ENCODE measurements at places on chromosomes 3 and 15.
A peak's percentile ranks its signal among the peaks of the same experiment; 100 is the strongest.

GRCh38 chr3:12695112-12695511, 31.2 kb upstream of the RAF1 start:
- no peak for DNase-seq

DNA sequence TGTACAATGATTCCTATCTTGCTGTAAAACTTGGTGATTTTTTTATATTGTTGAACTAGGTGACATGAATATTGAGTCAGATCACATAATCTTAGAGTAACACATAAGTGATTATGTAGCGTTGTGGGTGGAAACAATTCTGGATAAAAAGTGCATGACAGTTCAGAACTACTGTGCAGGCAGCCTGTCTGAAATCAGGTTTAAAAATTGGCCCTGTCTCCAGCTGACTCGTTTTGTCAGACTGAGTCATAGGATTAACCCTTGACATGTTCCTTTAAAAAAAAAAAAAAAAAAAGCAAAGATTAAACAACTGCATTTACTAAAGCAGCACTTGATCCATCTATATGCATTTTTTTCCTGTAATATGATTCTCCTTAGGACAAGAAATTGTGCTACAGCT, 160.0 kb upstream of the CGNL1 start:
- DNase-seq: no peak

DNA sequence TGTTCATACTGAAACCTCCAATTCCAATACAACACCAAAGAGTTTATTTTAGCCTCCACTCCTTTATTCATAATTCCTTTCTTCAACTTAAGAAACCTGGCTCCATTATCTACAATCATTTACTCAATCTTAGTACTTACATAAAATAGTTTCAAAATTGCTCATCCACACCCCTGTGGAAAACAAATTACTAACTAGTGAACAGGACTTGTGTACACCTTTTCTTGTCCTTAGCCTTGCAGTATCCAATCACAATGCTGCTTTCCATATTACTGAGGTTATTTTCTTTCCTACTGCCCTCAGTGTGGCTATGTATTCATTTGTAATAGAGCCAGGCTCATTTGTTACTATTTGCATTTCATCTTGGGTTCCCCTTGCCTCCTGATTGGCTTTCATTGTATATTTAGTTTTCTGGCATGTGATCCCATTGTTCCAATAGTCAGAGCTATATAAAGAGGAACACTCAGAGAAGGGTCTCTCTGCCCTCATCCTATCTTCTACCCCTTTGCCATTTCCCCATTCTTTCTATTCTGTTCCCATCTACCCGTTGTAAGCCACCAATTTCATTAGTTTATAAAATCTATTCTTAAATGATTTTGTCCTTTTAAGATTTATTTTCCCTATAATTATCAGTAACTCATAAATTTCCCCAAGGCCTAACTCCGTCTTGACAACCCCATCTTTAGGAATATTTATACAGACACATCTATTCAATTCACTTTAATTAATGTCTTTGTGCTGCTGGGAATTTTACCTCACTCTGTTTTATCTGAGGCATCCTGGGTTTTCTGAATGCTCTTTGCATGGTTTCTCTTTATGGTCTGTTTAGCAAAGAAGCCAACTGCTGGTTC, 67.9 kb upstream of the RBP1 start:
- no peak for DNase-seq

GRCh38 chr3:53616971-53617892, 122.8 kb downstream of the CACNA1D start:
- DNase-seq: no peak

GRCh38 chr3:98541695-98542094, 9.9 kb downstream of the GPR15 start:
- no peak for DNase-seq

DNA sequence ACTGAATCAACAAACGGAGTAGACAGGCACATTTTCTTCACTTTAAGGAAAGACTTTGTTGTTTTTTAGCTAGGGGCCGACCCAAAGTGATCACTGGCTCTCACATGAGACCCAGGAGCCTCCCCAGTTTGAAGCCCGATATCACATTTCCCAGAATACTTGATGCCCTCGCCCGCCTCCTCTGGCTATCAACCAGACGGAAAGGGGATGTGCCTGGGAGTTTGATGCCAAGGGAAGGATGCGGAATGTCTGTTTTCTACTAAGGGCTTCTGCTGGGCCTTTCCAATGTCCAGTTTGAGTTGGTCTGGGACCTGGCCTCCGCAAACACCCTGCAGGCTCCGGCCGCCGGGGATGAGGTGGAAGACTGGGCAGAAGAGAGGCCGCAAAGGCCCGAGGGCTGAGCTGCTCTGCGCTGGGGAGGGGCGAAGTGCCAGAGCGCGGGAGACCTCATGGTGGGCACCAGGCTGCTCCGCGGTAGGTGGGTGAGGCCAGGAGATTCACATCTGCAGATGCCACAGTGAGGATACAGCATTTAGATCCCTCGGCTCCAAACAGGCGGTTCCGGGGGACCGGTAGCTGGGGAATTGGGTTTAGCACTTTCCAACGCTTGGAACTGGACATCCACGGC, 491 bp upstream of the ZNF774 start:
- no peak for DNase-seq

DNA sequence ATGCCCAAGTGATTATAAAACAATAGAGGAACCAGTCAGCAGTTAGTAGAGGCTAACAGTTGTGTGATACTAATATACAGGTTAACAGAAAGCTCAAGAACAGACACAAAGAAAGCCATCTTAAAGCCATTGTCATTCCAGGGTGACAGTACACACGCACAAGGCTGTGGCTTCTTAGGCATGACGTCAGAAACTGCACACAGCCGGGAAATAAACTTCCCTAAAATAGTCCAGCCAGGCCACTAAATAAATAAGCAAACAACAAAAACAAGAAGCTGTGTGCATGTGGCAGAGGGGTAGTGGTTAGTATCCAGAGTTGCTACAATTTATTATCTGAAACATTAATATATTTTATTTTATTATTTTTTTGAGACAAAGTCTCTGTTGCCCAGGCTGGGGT, 49.8 kb downstream of the PPCDC start:
- no peak for DNase-seq

- no peak for DNase-seq
These were observed 4.4 kb upstream of the ABCF3 start for GRCh38 chr3:184181596-184181995.

DNA sequence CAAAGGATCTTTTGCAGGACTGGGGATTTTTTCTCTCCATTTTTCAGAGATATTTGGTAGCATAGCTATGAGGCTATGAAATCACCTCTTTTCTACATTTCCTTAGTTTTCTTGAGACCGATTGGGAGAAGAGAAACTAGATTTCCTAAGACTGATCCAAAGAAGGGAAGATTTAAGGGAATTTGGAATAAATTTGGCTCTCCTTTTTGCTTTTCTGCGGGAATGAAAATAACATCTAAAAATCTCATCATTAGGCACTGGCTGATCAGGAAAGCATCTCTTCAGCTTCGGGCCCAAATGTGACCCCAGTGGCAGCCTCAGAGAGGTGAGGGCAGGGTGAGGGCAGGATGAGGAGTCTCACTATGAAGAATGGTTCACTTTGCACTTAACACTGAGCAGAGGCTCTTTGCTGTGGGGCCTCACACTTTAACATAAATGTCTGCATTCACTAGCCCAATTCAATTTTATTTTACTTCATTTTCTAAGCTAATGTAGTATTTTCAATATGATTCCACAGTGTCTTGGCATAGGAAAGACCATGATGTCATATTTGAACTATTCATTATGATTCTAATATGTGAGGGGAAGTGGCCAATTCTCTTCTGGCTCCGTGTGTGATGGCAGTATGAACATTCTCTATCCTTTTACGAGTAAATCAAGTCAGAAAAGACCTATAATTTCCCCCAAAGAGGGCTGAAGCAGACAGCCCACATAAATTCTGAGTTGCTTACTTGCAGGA, 193.2 kb downstream of the MEX3B start:
- DNase-seq: no peak

- no peak for DNase-seq
These were observed 326.7 kb downstream of the LSAMP start for GRCh38 chr3:116118475-116119169.

DNA sequence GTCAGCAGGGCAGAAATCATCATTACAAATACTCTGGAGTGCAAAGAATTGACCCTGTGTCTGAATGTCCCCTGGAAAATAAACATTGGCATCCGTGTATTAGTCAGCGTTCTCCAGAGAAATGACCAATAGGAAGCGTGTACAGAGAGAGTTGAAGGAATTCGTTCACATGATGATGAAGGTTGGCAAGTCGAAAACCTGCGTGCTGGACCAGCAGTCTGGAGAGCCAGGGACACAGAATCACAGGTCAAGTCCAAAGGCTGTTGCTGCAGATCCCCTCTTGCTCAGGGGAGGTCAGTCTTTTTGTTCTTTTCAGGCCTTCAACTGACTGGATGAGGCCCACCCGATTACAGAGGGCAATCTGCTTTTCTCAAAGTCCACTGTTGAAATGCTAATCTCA, 16.6 kb downstream of the GP9 start:
- peak; percentile 31 for DNase-seq

DNA sequence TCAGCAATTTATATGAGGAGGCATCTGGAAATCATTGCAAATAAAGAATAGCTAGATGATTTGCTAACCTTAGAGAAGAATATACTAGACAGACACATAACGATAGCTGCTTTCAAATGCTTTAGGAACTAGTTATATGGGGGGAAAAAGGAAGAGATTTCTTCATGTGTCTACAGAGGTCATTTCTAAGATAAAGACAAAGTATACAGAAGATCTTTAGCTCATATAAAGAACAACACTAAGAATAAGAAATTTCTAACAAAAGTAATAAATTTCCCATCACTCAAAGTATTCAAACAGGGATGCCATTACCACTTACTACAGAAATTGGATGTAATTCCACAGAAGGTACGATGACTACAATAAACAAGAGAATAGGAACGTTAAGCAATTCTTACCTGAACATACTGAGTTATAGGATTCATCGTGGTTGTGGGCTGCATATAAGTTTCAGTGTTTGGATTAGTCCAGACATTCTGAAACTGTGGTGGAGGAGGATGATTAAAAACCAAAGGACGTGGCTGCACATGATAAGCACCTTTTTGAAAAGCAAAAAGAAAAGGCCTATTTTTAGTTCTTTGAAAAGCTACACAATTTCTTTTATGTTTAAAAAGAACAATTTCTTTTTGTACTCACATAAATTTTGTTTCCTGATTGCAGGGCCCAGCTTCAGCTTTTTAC, 8.7 kb downstream of the DAZL start:
- no peak for DNase-seq

- DNase-seq: peak; percentile 62
These were observed 827 bp downstream of the SLC25A36 start for GRCh38 chr3:140942221-140943104.

DNA sequence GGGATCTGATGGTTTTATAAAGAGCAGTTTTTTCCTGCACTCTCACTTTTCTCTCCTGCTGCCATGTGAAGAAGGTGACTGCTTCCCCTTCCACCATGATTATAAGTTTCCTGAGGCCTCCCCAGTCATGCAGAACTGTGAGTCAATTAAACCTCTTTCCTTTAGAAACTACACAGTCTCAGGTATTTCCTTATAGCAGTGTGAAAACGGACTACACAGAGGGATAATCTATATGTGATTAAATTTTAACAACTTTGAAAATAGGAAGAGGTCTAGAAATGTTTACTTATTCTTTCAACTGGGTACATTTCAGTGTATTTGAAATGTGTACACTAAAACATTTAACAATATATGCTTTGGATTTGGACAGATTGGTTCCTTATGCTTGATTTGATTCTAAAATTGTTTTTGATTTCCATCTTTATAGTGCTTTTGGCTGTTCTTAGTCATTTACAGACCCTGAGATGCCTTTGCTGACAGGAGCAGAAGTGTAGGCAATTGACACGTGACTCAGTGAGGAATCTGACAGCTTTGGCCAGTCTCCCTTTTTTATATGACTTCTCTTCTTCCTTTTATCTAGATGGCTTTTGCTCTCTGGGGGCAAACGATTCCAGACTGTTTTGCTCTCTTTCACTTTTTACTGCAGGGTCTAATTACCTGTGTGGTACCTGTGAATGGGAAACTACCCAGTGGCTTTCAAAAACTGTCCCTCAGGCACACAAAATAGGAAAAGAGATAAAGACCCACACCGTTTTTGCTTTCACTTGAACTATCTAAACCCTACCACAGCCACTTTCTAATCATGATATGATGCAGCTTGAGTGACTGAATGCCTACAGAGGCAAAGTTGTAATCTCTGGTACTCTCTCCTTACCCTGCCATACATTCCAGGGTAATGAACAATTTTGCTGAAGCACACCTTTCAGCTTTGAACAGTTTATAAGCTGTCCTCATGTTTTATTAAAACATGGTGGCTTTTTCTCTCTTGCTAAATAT, 422.6 kb downstream of the ROBO1 start:
- no peak for DNase-seq

DNA sequence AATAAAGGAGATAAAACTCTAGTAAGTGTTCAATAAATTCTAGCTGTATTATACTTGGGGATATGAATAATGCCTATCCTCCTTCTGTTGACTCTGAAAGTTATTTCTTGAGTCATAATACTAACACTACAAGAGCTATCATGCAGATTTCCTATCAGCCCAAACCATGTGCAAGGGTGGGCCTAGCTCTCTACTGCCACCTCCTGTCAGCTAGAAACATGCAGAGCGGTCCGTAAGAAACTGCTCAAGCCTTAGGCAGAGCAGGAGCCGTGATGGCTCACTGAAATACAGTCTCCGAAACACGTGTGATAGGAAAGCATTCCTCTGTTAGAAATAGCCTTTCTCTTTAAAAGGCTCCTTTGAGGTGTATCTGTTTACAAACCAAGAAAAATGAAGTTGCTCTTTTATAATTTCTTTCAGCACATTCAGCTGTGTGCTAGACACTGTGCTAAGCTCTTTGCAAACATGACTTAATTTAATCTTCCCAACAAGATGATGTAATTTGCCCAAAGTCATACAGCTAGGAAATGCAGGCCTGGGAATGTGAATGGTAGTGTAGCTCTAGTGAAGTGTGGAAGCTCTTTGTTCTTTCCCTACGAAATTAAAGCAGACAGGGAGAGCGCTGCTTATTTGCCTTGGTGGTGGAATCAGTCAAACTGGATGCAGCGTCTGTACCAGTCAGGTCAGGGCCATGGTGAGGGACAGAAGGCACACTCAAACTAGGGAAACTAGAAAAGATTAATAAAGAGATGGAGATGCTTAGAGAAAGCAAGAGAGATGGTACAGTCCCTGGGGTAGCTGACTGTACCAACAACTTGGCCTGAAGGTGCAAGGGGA, 43.1 kb downstream of the MTHFS start:
- peak; percentile 90 for DNase-seq

GRCh38 chr3:39917065-39917773, 107.8 kb downstream of the MYRIP start:
- DNase-seq: no peak

GRCh38 chr3:189941125-189941524, 179.6 kb downstream of the P3H2 start:
- DNase-seq: no peak

GRCh38 chr3:66416556-66417304, 84.1 kb downstream of the LRIG1 start:
- no peak for DNase-seq
